ENCODE measurements at places on chromosomes 2 and 18.
A peak's percentile ranks its signal among the peaks of the same experiment; 100 is the strongest.

DNA sequence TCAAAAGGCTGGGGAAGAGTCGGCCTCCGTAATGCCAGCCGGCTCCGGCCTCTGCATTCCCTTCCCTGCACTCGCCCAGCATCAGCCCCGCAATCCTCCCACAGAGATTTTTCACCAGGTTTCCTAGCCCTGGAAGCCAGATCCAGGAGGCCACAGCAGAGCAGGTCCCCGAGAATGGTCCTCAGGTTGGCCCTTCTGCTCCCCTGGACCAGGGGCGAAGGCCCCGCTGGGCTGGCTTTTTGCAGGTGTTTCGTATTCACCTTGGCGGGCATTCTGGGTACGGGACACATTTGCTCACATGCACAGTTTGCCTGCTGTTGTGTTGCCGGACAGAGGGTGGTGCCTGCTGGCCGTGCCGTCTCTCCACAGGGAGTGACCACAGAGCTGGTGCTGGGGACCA lies 309.5 kb downstream of the NDUFA10 start:
- no peak for DNase-seq

DNA sequence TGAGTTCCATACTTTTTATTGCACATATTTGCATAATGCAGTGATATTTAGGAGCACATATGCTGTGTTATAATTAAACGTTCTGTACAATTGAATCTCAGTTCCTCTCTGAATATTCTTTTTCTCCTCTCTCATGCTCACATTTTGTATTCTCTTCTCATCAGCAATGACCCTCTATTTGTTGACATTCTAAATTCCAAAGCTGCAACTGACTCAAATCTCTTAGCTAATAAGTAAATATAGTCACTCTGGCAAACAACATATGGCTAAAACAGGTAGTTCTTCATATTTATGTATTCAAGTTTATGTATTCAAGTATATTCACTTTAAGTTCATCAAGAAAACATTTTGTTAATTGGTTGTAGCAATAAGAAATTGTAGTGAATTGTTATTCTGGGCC lies 907.4 kb upstream of the VRK2 start:
- DNase-seq, result no peak

DNA sequence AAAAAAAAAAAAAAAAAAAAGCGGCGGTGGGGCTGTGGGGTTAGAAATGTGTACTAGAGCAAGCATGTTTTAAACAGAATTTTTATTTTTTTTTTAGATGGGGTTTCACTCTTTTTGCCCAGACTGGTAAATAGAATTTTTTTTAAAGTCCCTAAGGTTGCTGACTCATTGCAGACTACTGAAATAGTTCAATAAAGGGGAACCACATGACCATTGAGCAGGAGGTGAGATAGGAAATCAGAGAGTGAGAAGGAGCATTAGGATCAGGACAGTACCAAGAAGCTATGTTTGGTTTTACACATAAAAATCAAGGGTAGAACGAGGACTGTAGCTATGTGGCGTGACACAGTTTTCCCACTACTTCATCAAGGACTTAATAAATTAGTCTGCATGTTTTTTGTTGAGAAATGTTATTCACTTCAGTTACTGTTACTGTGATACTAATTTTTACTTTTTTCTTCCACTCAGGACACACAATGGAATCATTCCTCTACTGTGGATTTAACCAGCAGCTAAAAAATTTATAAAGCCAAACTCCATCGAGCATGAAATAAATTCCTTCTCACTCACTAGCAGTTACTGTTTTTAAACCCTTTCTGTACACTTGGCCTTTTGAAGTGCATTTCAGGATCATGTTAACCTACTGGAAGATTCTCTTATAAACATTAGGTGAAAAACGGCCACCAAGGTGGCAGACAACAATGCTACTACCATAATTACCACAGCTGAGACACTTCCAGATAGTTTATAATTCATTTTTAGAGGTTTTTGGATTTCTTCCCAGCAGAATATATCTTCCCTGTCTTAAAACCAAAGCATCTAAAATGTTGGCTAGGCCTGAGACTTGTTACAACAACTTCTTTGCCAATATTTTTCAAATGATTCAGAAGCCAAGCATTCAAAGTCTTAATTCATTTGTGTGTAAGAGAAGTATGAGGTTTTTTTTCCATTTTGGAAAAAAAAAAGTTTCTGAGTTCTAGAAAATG lies 33.2 kb downstream of the LAMA1 start:
- DNase-seq, result peak; percentile 6

DNA sequence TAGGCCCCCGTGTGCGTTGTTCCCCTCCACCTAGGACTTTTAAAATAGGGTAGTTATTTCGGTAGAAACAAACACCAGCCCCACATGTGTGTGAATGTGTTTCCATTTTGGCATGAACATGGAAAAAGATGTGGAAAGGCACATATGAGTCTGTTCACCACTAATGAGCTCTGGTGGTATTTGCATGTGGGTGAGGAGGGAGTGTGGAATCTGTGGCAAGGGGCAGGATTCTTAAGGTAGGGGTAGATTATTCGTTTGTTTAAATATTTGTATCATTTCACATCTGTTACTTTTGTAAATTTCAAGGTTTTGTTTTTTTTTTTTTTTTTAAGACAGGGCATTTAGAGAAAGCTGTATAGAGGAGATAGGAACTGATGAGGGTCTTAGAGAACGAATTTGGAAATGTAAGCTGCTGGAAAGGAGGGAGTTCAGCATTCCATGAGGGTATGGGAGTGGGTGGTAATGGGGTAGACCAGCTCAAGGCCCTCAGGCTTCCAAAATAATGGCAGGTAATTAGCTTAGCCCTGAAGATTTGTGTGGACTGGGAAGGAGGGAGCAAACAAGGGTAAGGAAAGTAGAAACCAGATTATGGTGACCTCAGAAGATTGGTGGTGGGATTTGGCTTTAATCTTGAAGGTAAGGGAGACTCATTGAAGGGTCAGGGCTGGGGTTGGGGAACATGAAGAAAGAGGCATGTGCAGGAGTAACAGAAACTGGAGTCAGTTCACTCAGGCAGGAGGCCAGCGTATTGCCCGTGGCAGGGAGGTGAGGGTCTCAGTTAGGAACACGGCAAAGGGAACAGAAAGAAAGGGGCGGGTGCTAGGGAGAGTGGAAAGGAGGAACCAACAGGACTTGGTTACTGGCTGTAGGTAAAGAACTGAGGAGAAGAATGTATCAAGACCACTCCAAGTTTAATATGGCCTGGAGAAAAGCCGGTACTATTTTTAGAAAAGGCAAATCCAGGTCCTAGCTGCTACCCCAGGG lies 123.6 kb downstream of the PLB1 start:
- no peak for DNase-seq

- DNase-seq, result no peak
Observed at GRCh38 chr2:137862651-137863050, 101.6 kb upstream of the HNMT start.

DNA sequence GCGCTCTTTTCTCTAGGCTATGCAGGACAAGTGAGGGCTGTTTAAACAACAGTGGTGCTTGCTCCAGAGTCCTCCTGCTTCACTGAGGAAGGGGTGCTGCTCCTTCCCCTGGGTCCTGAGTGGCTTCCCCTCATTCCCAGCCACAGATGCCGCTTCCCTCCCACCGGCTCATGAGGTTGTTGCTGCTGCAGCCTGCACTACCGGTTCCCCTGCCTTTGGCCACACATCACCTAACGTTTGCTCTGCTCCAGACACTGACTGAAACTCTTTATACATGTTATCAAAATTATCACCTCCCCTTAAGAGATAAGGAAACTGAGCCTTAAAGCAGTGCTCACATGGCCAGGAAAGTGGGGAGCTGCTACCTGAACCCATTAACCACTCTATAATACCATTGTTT lies 130.8 kb upstream of the LGALSL start:
- no peak for DNase-seq

DNA sequence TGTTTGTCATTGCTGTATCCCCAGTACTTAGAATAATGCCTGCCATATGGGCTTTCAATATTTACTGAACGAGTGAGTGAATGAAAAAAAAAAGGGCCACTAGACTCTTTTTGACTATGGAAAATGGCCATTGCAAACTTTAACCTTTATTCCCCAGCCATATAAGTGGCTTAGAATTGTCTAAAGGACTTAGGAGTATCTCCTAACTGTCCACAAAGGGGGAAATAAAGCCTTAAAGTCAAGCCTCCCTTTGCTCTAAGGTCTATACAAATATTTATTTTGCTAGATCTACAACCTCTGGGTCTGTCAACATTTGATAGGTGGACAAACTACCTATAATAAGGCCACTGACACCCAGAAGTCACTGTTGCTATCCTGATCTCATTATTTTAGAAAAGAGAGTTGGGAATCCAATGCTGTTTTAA lies 25.7 kb downstream of the UPP2 start:
- no peak for DNase-seq

DNA sequence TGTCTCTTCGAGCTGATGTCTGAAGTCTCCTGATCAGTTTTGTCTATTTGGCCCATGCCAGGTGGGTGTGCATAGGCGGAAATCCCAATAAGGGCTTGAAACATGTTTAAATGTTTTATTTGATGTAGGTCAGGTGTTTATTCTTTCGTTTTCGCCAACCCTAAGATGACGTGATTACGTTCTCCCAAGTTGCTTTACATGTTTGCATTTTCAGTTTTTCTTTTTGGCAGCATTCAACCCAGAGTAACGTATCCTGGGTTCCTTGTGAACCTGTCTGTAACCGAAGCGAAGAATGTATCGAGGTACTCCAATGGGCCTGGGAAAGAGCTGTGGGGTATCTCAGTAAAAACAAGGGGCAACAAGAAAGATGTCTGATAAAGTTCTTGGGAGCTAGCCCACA lies 3.1 kb downstream of the ALPK2 start:
- DNase-seq, result no peak

DNA sequence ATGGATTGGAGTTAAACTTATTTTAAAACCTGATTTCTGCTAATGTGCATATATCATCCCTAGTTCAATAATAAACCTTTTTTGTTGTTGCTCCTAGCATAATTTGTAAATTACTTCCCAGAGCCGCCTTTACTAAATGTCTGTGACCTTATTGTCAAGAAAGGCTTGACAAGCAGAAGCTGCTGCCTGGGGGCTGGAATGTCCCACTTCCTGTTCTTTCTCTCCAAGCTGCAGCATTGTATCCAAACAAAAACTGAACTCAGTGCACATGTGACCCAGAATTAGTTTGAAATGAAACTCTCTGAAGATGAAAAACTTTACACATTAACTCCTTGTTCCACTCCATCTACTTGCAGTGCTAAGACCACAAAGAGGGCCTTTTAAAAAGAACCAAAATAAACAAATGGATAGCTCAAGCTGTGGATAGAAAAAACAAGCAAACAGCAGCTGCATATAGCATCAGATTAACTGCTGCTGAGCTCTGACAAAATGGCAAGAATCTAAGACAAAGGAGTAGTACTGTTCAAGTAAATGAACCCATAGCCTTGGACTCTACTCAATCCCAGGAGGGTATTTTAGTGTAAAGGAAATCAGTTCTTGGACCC lies 99.8 kb upstream of the NEUROD1 start:
- peak; percentile 57 for DNase-seq

DNA sequence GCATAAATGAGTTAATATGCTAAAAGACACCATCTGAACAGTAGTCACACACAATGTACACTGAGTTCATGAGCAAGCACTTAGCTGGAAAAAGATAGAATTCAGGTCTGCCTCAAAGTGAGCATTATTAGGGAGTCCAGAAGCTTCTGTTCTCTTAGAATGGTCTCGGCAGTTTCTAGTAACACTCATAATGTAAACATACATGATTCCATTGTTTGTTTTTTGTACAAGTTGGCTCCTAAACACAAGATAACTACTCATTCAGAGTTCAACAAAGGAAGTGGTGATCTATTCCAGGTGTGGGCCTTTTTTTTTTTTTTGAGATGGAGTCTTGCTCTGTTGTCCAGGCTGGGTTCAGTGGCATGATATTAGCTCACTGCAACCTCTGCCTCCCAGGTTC lies 66.2 kb downstream of the ESCO1 start:
- no peak for DNase-seq

DNA sequence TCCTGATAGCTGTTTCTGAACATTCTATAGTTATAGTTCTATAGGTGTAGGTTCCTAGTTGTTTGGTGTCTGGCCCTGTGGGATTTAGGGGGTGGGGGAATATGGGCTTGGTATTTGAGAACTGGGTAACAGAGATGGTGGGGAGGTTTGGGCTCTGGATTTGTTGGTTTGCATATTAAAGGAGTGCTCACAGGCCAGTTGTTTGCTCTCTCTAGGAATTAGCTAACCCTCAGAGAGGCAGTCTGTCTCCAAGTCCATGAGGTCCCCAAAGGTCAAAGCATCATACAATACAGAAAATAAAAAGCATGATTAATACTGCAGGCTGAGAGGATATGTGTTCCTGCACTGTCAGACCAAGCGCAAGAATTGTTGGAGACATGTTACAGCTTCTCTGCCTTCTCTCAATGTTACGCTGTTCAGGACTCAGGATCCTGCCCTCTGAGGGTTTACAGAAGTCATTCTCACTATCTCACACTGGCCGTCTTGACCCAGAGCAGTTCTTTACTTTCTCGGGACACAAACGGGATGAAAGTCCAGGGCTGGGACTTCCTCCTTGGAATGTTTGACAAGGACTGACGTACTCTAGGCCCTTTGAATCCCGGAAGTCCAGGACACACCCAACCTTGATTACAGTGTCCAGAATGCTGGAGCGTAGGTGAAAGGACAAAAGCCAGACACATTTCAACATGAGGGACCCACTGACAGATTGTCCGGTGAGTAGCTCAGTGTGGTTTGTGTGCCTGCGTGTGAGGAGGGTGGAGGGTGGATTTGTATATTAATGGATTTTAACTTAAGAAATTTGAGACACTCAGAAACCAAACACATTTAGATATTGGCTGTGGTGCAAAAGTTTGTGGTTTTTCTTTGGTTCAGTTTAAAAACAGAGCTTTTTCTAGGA lies at the start of gene NOSTRIN:
Gene NOSTRIN (plus strand): TSS at position 677 of the 898 bp plus-strand sequence. CDS start 10 bp downstream, at position 687.
- no peak for DNase-seq

GRCh38 chr18:69727912-69728572 lies 219.6 kb downstream of the CD226 start:
- no peak for DNase-seq

- DNase-seq, result no peak
Observed at GRCh38 chr18:57209713-57210106, 62.8 kb downstream of the BOD1L2 start.

- no peak for DNase-seq
Observed at GRCh38 chr18:31105733-31106132, 3.5 kb upstream of the DSC2 start.

- peak; percentile 64 for DNase-seq
Observed at GRCh38 chr2:25251422-25252273, 83.3 kb upstream of the POMC start.

GRCh38 chr2:156526950-156527636 lies 90.9 kb downstream of the GPD2 start:
- no peak for DNase-seq

GRCh38 chr2:7881063-7881462 lies 800.8 kb upstream of the ID2 start:
- no peak for DNase-seq

GRCh38 chr18:361941-362310 lies 94.1 kb upstream of the THOC1 start:
- no peak for DNase-seq
